ENCODE measurements at places on chromosomes 4 and X.

DNA sequence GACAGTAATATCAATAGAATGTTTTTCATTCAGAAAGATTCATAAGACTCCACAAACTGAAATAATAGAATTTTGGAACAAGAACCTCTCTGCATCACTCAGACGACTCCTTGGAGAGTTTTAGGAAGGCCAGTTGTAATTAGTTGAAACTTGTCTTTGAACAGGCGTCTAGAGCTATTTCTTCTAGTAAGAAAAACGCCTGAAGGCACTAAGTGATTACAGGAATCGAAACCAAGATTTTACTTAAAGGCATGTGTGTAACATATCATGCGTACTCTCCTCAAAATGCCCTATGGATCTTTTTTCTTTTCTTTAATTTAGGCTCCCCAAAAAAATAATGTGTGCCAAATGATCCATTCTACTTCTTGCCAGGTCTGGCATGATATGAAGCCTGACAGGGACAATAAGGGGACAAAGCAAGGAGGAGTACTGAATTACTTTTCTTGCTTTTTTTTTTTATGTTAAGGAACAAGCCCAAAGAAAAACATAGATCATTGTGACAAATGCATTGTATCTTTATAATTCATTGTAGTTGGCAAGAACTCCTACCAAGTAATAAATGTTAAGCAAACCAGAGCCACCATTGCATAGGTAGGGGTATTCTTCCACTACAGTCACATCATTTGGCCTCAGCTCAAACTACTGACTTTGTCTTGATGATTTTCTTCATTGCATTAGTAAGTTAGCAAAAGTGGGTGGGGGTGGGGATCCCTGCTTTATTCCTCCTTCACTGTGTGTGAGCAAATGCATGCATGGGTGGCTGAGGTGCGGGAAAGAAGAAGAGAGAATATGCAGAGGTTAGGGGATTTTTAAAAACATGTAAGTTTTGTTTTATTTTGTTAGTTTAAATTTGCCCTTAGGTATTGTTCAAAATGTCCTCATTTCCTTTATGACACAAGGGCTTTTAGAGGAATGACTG is 79.9 kb upstream of the ATOH1 start:
- no peak for DNase-seq

DNA sequence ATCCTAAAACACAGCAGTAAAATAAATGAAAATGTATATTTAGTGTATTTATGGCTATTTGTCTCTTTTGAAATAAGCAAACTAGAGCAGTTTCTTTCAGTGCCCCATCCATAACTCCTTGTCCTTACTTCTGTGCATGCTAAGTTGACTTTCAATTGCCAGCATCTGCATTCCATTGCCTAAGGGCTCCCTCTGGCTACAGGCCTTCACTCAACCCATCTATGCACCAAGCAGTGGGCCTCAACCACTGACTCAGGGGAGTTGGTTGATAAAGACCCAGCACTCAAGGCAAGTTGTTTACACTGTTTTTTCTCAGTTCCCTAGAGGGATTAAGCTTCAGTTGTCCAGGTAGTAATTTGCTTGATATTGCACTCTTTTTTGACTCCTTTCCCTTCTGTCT is 265.7 kb downstream of the IQCM start:
- no peak for DNase-seq

- no peak for DNase-seq
Measured at GRCh38 chr4:40553995-40554394, 75.7 kb downstream of the RBM47 start.

DNA sequence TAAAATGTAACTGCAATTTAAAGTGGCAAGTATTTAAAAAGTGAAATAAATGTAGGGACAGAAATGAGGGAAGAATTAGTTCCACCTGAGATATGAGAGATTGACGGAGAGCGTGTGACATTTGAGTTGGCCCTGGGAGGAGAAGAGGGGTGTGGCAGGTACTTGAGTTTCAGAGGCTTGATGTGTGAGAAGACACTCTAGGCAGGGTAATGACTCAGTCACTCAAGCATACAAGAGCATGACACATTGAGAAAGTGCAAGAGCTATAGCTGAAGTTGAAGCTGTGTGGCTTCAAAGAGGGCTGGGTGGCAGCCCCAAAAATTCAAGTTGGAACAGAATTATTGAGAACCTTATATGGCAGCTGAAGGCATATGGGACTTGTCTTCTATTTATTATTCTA is 420.5 kb downstream of the SLITRK2 start:
- peak; percentile 80 for DNase-seq

DNA sequence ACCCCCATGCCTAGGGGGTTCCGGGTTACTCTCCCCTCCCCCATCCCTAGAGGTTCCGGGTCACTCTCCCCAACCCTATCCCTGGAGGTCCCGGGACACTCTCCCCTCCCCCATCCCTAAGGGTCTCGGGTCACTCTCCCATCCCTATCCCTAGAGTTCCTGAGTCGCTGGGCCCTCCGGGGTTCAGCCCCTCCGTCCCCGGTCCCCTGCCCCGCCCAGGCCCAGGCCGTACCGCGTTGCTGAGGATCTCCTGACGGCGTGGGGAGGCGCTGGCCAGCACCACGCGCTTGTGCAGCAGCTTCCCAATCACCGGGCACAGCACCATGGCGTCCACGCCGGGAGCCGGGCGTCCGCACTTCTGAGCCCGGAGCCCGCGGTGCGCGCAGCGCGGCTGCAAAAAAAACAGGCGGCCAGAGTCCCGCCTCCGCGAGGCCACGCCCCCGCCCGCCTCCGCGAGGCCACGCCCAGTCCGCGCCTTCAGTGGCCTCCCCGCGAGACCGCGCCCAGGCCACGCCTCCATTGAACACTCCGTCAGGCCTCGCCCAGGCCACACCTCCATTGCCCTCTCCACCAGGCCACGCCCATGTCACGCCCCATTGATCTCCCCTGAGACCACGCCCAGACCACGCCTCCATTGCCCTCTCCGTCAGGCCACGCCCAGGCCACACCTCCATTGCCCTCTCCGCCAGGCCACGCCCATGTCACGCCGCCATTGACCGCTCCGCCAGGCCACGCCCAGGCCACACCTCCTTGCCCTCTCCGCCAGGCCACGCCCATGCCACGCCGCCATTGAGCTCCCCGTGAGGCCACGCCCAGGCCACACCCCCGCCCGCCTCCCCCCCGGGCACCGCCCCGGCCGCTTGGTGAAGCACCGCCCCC is at the start of gene ASMTL:
Gene ASMTL (minus strand): TSS at position 394 of the 879 bp plus-strand sequence. CDS start 69 bp downstream, at position 325.
- DNase-seq: no peak

DNA sequence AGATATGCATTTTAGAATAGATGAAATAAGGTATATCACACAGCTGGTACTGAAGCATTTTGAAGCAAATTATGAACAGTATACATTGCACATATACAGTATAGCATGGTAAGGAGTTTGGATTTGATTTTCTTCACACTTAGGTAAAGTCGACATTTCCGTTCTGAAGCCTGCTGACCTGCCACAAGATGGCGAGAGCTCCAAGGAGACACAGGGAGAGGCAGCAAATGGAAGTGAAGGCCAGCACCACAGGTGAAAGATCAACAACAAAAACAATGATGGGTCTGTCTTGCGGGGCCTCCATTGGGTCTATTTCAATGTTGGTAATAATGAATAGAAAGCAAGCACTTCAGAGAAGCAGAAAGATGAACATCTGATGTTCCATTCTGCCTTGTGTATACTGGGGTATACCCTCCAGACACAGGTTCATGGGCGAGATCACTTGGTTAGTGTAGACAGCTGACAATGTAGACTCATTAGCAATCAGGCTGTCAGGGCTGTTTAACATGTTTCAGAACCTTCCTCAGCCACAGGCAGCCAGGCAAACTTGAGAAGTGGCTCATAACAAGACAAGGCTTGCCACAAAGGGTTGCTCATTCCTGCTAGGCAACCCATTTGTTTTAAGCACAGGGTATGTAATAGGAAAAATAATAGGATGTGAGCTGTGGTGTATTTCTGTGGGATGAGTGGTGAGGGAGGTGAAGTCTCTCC is 21.4 kb upstream of the NOX1 start:
- no peak for DNase-seq

DNA sequence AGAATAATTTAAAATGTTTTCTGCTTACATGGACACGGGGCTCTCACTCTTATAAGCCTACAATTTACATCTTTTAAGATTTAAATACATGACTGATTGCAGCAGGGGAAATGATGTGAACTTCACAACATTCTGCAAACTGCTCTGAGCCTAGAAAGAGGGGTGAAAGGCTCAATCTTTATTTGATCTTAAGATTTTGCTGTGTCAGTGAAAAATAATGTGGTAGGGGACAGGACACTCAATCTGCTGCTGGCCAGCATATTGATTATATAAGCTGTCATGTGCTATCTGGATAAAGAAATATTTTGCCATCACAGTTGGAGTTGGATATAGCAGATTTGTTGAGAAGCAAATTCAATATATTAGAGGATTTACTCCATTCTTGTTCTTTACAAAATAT is 2210.5 kb downstream of the PCDH7 start:
- DNase-seq: no peak

DNA sequence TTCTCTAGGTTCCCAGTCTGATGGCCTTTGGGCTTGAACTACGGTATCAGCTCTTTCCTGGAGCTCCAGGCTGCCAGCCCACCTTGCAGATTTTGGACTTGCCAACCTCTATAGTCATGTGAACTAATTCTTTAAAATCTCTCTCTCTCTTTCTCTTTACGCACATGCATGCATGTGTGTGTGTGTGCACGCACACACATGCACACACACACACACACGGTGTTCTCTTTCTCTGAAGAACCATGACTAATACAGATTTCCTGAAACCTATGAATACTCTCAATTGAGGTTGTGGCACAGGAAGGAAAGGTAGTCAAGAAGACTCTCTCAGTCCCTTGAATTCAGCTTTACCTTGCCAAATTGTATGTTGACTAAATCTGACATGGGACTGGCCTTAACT is 6.2 kb upstream of the ZCCHC13 start:
- DNase-seq: no peak

DNA sequence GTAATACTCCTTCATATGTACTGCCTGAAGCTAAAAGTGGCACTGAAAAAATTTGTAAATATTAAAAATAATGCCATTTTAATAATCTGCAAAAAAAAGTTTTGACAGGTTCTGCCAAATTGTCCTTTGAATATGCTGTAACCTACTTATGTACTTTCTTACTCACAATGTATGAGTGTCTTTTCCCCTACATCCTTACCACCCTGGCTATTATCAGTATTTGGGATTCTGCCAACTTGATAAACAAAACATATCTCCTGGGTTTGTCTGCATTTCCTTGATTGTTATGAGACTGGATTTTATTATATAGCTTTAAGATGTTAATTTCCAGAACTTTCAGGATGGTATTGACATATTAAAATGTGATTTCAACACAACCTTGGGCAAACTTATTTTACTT is 187.9 kb downstream of the CHM start:
- no peak for DNase-seq

DNA sequence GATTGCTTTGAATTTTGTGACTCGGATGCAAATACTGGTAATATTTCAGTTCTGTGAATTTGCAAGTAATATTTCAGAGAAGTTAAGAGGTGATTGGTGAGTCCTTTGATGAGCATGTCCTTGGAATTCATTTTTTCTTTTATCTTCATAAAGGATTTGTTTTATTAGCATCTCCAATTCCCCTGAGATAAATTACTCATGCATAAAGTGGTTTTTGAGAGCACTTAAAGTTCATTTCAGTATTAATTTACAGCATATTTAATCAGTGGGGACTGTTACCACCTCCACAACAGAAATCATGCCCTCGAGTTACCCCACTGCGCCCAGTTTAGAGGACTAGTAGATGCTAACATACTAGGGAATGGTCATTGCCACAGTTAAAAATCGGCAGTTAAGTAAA is 65.0 kb downstream of the ZFX start:
- DNase-seq: no peak

- no peak for DNase-seq
Measured at GRCh38 chr4:28248269-28248668, 1387.6 kb downstream of the STIM2 start.

DNA sequence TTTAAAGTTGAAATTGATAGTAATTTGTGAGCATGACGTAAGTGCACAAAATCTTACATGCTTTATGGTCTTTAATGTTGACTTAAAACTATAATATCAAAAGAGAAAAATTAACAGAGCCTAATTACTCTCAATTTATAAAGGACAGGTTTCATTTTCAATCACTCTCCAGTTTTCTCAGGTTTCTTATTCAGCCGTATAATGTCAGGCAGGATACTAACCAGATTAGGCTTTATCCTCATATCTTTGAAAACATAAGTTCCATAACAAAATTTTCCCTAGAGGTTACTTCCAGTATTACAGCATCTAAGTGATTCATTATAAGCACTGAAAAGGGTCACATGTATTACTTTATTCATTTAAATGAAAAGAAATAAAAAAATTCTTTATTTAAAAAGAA is 492.1 kb downstream of the PACRGL start:
- DNase-seq: no peak

- no peak for DNase-seq
Measured at GRCh38 chr4:69124941-69125340, 28.7 kb downstream of the UGT2B7 start.
